ENCODE measurements at places on chromosomes 3 and 15. TPM values are rescaled to one million over a fixed set of nuclear protein-coding genes. Genes with fewer than 3 reads are reported as not detected.

Gene C3orf22
- total RNA-seq = not detected

Gene SSR3
- total RNA-seq = 156 TPM

Gene SLTM
- total RNA-seq = 67.5 TPM

Gene ATP13A4
- not detected for total RNA-seq

Gene RAD51
- total RNA-seq = 18.4 TPM

Gene FMN1
- total RNA-seq = 0.38 TPM

Gene GUCA1C
- not detected for total RNA-seq

Gene IL17RC
- 34.2 TPM for total RNA-seq

Gene PTPN9
- total RNA-seq = 44.1 TPM

Gene ARPIN
- 14.3 TPM for total RNA-seq

Gene IL5RA
- not detected for total RNA-seq

Gene TRAT1
- not detected for total RNA-seq

Gene ZBTB11
- 10.6 TPM for total RNA-seq

Gene ROBO2
- not detected for total RNA-seq

Gene SH2D7
- total RNA-seq = not detected

Gene NRG4
- total RNA-seq = 1.3 TPM

Gene SLC28A2
- total RNA-seq = not detected

Gene CFAP91
- total RNA-seq = 0.31 TPM

Gene ATP13A5
- total RNA-seq = not detected

Gene PLA2G4E
- not detected for total RNA-seq

Gene ECE2
- total RNA-seq = not detected

Gene IQCH
- total RNA-seq = 1.8 TPM

Gene GPR27
- total RNA-seq = 3.1 TPM

Gene PEX5L
- not detected for total RNA-seq

Gene ZBTB20
- 1.8 TPM for total RNA-seq

Gene SPINK8
- not detected for total RNA-seq

Gene PDIA5
- total RNA-seq = 30.4 TPM

Gene KLHL40
- total RNA-seq = not detected

Gene PAK6
- 0.71 TPM for total RNA-seq

Gene RTP4
- not detected for total RNA-seq

Gene SENP7
- total RNA-seq = 2.5 TPM

Gene CLDN16
- total RNA-seq = not detected

Gene PLIN1
- total RNA-seq = 0.17 TPM

Gene HHLA2
- total RNA-seq = not detected

Gene MEIS2
- 8.6 TPM for total RNA-seq

Gene SYNPR
- total RNA-seq = not detected

Gene SMCO1
- not detected for total RNA-seq

Gene RASGRF1
- total RNA-seq = 0.39 TPM

Measured in A549 treated with Mapracorat at 1 μM for 4 hours (cell line).